Mammary microvascular endothelial cell (primary cell): ENCODE measurements at places on chromosomes 3 and 15. TPM values are rescaled to one million over a fixed set of nuclear protein-coding genes. Genes with fewer than 3 reads are reported as not detected.

HES1 gene
- total RNA-seq: 56.6 and 61.4 TPM in 2 replicates

EPHA6 gene
- total RNA-seq: 0.27 TPM in 1 of 2 replicates, not detected in the other

MCTP2 gene
- 0.54 and 0.67 TPM in 2 replicates for total RNA-seq

CPN2 gene
- not detected in 2 replicates for total RNA-seq

IL16 gene
- 1.3 and 2.1 TPM in 2 replicates for total RNA-seq
